Smooth muscle cell of the umbilical artery (primary cell): ENCODE measurements at places on chromosomes 7 and 10. TPM values are rescaled to one million over a fixed set of nuclear protein-coding genes. Genes with fewer than 3 reads are reported as not detected.

Gene NUTM2E
- total RNA-seq, result 0.05 TPM in 1 of 2 replicates, not detected in the other

Gene MOGAT3
- total RNA-seq, result not detected in 2 replicates

Gene PTPRN2
- under 0.01 and 0.05 TPM in 2 replicates for total RNA-seq

Gene HTR5A
- not detected in 2 replicates for total RNA-seq

Gene ATOH7
- total RNA-seq, result not detected in 2 replicates

Gene LGI1
- not detected in 2 replicates for total RNA-seq

Gene TEX47
- total RNA-seq, result not detected in 2 replicates

Gene NPFFR1
- total RNA-seq, result not detected in 2 replicates

Gene NCF1
- not detected in 2 replicates for total RNA-seq

Gene CLCN1
- total RNA-seq, result not detected in 2 replicates

Gene ASB10
- total RNA-seq, result not detected in 2 replicates

Gene MYOZ1
- 0.05 and 0.30 TPM in 2 replicates for total RNA-seq

Gene EPO
- not detected in 2 replicates for total RNA-seq

Gene SPDYE6
- total RNA-seq, result not detected in 2 replicates

Gene TMEM236
- under 0.01 and 0.23 TPM in 2 replicates for total RNA-seq

Gene FRMD4A
- total RNA-seq, result 28.5 and 71.2 TPM in 2 replicates

Gene PLAC9
- total RNA-seq, result 2.6 and 2.7 TPM in 2 replicates

Gene WEE2
- total RNA-seq, result not detected in 2 replicates

Gene CLRN3
- total RNA-seq, result not detected in 2 replicates

Gene PIK3CG
- total RNA-seq, result not detected in 2 replicates

Gene CALML5
- not detected in 2 replicates for total RNA-seq

Gene DDC
- total RNA-seq, result not detected in 2 replicates

Gene TMEM196
- total RNA-seq, result not detected in 2 replicates

Gene MMP21
- total RNA-seq, result under 0.01 TPM in 1 of 2 replicates, not detected in the other

Gene GDF2
- not detected in 2 replicates for total RNA-seq

Gene PTF1A
- not detected in 2 replicates for total RNA-seq
